Pons (tissue), 1 donor: ENCODE measurements at places on chromosomes 7 and 10.

DNA sequence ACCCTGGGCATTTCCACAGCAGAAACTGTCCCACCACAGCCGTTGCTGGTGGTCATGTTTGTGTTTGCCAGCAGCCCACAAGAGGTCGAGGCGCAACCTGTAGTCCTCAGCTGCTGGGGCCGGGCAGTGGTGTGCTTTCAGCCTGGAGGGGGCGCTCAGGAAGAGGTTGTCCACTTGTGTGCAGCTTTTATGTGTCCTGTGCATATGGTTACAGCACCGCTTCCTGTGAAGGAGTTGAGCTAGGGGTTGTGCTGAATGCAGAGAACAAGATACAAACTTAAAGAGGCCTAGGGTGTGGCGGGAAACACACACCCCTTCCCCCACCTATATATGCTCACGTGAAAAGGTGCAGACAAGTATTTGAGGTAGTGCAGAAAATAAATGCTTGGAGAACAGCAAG is 29.5 kb upstream of the PFKFB3 start:
- DNase-seq = no peak

DNA sequence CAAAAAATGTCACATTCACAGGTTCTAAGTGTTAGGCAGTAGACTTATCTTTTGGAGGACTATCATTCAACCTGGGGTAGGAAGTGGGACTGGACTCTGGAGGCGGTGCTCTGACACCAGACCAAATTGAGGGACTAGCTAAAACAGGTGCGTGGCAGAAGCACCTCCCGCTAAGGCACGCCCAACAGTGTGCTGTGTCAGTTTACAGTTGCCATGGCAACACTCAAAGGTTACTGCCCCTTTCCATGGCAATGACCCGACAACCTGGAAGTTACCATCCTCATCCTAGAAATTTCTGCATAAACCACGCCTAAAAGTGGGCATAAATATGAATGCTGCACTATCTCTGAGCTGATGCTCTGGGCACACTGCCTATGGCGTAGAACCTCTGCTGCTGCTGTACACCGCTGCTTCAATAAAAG is 14.0 kb upstream of the BLNK start:
- no peak for DNase-seq

DNA sequence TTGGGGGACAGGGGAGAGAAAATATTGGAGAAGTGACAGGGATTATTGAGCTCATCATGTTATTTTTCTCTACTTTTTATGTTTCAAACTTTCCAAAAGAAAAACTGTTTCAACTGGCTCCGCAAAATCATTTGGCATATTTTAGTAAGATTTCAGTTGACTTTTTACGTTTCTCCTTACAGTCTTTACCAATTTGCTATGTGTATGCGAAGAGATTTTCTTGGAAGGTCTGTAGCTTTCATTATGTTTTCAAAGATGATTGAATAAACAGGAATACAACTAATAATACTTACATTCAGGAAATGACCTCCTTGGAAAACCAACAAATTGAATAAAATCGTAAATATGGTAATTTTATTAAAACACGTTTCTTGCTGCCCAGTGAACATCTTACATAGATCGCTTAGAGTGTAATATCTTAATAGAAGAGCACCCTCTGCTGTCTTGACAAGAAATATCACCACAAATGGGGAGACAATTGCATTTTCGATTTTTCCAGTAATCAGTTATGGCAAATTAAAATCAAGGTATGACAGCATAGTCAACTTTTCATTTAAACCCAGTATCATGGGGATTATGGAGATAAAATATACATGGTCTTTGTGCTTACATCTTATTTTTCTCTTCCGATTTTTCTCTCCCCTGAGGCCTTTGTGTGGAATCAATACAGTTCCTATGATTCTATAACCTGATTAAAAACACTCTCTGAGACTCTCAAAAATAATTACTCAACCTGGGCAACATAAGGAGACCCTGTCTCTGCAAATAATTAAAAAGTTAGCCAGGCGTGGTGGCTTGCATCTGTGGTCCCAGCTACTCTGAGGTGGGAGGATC is 43.1 kb downstream of the MBL2 start:
- peak; percentile 70 for DNase-seq

- DNase-seq = no peak
These were observed 77.1 kb upstream of the FGFR2 start for GRCh38 chr10:121675344-121675743.

- peak; percentile 45 for DNase-seq
These were observed 37.8 kb upstream of the GARS1 start for GRCh38 chr7:30556840-30557239.

DNA sequence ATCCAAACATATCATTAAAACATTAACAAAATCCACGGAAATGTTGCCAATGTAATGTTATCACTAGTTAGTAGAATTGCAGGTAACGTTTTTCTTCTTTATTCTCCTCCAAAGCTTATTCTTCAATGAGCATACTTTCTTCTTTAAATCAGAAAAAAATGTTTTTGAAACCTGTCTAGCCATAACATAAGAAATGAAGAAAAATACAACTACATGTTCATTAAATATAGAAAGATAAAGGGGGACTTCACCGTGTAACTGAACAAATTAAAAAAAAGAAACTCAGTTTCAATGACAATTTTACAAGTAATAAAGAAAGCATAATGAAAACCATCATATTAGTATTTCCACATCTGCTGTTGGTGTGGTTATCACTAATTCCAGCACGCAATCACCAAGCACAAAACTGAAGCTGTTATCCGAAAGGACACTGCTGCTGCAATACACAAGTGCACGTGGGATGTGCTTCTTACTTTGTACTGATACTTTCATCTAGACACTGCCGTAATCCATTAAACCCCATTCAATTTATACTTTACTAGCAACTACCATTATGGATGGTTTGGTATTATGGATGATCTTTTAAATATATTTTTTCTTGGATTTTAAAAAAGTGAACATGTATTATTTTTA is 9.6 kb downstream of the ESYT2 start:
- no peak for DNase-seq

GRCh38 chr10:3805201-3805790 is 20.3 kb upstream of the KLF6 start:
- DNase-seq = peak; percentile 64

- DNase-seq = no peak
These were observed 79.3 kb upstream of the SEC61G start for GRCh38 chr7:54838175-54838910.

DNA sequence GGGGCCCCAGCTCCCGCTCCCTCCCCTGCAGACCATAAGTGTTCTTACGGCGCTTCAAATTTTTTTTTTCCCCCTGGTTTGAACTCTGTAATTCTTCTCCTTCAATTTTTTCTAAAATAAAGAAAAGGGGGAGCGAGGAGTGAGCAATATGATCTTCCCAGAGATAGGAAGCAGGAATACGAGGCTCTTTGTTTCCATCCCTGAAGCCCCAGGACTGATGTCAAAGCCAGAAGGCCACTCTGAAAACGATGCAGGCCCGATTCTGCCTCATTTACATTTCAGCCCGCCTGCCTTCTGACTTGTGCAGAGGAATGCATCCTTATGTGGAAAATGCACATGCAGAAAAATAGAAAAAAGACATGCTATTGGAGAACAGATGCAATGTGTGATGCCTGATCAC is 401.5 kb upstream of the MKI67 start:
- DNase-seq = peak; percentile 36

- DNase-seq = no peak
These were observed 10.9 kb downstream of the SCART1 start for GRCh38 chr10:133464582-133465031.

GRCh38 chr10:86219271-86219670 is 147.3 kb downstream of the GRID1 start:
- no peak for DNase-seq

- no peak for DNase-seq
These were observed 623.6 kb upstream of the FZD8 start for GRCh38 chr10:36265741-36266140.

GRCh38 chr7:115359955-115360354 is 438.1 kb downstream of the MDFIC start:
- DNase-seq = no peak

GRCh38 chr10:133365461-133366129 is 7.6 kb downstream of the ECHS1 start:
- DNase-seq = no peak

- peak; percentile 72 for DNase-seq
These were observed 1.6 kb downstream of the TCF7L2 start for GRCh38 chr10:112951359-112952281.

DNA sequence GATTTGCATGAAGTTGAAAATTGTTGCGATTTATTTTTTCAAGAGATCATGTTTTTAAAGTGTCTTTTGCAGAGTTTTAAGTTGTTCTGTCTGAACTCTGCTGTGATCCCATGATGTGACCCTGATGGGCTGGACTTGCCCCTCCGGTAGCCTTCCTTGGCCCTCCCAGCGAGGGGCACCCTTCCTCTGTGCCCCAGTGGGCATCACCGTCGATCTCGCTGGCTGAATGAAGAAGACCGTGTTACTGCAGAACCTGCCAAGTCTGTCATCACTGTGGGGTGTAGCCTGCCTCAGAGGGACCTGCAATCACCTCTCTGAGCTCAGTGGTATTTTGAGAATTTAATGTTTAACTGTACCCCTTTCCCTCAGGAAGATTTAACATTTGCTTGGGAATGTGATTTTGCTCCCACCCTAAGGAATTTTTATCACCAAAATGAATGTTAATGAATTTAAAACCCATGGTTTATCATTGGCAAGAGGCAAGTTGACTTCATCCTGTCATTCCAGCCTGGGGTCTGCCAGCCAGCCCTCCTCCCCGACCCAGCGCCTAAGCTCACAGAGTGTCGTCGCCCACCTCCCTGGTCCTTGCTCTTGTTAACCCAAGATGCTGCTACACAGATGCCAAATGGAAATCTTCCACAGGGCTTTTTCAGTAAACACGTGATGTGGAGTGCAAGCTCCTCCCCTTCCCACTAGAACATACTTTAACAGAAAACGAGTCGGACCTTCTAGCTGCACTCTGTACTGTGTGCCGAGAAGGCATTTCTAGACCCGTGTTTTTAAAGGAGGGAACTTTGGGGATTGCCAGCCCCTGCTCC is 115.4 kb downstream of the NT5C2 start:
- DNase-seq = no peak

- peak; percentile 68 for DNase-seq
These were observed 1.3 kb upstream of the ITPRIP start for GRCh38 chr10:104339469-104340110.

GRCh38 chr10:31299119-31299518 is 19.9 kb upstream of the ZEB1 start:
- DNase-seq = no peak

- peak; percentile 60 for DNase-seq
These were observed 34.5 kb downstream of the PPIF start for GRCh38 chr10:79381804-79382221.

- DNase-seq = no peak
These were observed 442.8 kb upstream of the PODXL start for GRCh38 chr7:131999193-131999592.

- no peak for DNase-seq
These were observed 4.4 kb upstream of the PDLIM1 start for GRCh38 chr10:95295031-95295755.

DNA sequence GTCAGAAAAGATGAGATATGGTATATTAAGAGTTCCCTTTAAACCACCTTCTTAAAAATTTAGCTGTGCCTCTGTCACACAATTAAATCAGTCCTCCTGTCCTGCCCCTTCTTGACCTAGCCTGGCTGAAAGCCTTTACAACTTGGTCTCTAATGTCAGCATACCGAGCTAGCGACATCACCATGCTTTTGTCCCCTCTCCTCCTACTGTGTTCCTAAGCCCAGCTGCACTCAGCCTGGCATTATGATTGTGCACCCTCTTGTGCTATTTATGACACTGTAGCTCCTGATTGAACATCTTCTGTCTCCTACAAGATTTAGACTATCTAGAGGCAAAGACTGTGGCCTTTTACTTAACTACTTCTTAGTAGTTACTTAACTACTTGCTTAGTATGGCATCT is 29.2 kb downstream of the TDRD1 start:
- no peak for DNase-seq

DNA sequence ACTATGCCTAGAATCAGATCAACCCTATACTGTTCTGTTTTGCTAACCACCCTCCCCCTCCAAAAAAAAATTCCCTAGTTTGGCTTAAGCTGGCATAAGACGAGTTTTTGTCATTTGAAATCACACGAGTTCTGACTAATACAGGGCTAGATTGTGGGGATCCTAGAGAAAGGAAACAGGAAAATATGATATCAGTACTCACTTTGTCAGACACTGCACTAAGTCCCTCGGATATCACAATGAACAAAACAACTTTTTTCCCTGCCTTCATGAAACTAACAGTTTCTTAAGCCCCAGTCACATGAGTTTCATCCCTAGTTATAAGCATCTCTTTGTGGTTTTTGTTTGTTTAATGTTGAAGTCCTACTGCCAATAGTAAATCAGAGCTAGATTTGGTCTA is 118.5 kb downstream of the ITGB8 start:
- DNase-seq = no peak

DNA sequence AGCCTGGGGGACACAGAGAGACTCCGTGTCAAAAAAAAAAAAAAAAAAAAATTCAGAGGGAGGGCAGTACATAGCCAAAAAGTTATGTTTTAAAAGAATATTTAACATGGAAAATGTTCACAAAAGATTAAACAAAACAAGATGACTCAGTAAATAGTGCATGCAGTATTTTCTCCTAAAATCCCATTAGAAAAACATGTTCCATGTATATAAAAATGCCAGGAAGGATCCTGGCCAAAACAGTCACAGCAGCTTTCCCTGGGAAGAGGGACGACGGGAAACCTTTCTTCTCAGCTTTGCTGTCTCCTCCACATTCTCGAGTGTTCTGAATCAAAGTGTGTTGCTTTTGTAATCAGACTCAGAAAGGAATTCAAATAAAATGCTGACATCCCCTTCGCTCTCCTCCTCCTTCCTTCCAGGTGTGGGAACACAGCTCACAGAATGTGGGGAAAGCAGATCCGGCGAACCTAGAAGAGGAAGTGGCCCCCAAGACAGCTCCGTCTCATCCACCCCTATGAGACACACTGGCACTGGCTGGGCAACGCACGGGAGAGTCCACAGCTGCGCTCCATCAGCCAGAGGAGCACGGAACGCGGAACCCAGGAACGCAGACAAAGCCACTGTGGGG is 139.4 kb downstream of the MAD1L1 start:
- no peak for DNase-seq

DNA sequence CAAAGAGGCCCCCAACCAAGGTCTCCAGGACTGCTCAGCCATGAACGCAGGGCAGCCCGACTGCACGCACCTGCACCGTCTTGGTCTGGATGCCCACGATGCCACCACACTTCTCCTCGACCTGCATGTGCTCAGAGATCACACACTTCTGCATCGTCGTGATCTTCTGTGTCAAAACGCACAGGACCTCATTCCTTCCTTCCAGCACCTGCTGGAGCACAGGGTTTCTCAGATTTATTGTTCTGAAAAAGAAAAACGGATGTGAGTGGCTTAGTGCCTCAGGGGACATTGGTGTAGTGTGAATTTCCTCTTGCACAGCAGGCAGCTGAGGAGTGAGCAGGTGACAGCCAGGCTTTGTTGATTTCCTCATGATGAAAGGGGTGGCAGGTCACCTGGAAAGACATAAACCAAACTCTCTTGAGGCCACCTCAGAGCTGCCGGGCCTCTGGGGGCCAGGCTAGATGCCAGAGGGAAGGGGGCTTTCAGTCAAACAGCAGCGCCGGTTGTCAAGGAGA is 38.2 kb downstream of the GSDME start:
- no peak for DNase-seq

GRCh38 chr10:12235796-12236195 is 39.8 kb downstream of the CDC123 start:
- no peak for DNase-seq
